ENCODE measurements at places on chromosomes 4 and X.

GRCh38 chr4:103996064-103996463 is 276.3 kb upstream of the TACR3 start:
- no peak for DNase-seq

GRCh38 chrX:31629195-31629594 is 557.4 kb upstream of the FTHL17 start:
- DNase-seq: no peak

- no peak for DNase-seq
These were observed 70.5 kb upstream of the TSPAN5 start for GRCh38 chr4:98728871-98729270.

DNA sequence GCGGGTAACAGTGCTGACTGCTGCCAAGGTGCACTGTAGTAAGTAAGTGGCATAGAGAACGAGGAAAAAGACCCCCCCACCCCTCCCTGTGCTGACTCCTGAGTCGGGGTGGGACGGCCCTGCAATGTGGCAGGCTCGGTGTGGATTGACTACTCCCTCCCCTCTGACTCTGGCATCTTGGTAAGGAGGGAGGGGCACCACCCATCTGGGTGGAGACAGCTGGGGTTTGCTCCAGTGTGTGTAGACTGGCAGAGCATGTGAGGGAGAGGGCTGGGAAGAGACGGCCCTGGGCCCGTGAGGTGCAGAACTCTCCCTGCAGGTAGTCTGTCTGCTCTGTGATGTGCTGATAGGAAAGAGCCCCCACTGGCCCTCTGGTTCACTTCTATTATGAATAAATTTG is 31.0 kb downstream of the NSG1 start:
- no peak for DNase-seq

- no peak for DNase-seq
These were observed 169.8 kb downstream of the BTC start for GRCh38 chr4:74624351-74625151.

GRCh38 chr4:188444500-188444899 is 305.3 kb downstream of the TRIML1 start:
- no peak for DNase-seq

- DNase-seq: no peak
These were observed 33.0 kb upstream of the TTC29 start for GRCh38 chr4:146978641-146979040.

DNA sequence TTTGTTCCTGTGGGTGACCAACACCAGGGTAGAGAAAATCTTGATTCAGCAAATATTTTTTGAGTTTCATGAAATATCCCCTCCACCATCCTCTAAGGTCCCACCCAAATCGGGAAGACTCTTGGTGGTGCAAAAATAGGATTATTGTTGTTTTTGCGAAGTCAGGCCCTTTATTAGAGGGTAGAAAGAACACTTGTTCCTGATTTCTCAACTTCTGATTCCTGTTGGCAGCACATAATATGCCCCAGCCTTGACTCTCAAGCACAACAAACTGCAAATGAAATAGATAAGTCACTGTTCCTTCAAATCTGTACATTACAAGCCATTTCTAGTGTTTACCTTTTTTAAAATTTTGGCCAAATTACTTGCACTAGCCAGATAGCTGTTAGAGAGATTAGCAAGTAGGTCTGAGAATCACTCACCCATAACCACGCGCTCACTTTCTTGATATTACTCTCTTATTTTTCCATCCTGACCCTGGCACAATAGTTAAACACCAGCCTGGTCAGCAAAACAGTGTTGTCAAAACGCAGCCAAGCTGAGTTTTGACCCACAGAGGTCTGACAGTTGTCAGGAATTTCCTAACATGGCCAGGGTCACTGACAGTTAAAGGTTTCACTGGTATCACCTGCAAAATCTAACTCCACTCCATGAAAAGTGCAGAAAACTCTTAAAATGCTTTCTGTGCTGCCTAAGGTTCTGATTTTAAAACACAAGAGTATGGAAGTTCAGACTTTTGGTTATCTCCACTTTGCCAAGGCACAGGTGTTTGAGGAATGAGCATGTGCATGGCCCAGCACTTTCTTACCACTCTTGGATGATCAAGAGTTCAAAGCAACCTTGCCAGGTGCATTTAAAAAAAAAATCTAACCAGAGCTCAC is 69.8 kb downstream of the RBM47 start:
- no peak for DNase-seq

DNA sequence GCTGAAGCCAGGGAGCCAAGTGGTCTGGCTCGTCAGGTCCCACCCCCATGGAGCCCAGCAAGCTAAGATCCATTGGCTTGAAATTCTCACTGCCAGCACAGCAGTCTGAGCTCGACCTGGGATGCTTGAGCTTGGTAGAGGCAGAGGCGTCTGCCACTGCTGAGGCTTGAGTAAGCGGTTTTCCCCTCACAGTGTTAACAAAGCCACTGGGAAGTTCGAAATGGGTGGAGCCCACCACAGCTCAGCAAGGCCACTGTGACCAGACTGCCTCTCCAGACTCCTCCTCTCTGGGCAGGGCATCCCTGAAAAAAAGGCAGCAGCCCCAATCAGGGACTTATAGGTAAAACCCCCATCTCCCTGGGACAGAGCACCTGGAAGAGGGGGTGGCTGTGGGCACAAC is 353.8 kb downstream of the NAP1L3 start:
- no peak for DNase-seq

- DNase-seq: no peak
These were observed 526.0 kb downstream of the CFAP47 start for GRCh38 chrX:36445566-36445965.

- no peak for DNase-seq
These were observed 280.8 kb upstream of the ZCCHC13 start for GRCh38 chrX:74023203-74023602.

- DNase-seq: no peak
These were observed 150.6 kb downstream of the GATB start for GRCh38 chr4:151610229-151610628.

GRCh38 chrX:9668537-9668936 is 97.1 kb downstream of the GPR143 start:
- no peak for DNase-seq

- no peak for DNase-seq
These were observed 335.8 kb upstream of the F9 start for GRCh38 chrX:139194571-139195280.

GRCh38 chr4:127006446-127006877 is 626.3 kb upstream of the INTU start:
- no peak for DNase-seq

- DNase-seq: no peak
These were observed 74.8 kb downstream of the TEX13C start for GRCh38 chrX:125394449-125394848.

DNA sequence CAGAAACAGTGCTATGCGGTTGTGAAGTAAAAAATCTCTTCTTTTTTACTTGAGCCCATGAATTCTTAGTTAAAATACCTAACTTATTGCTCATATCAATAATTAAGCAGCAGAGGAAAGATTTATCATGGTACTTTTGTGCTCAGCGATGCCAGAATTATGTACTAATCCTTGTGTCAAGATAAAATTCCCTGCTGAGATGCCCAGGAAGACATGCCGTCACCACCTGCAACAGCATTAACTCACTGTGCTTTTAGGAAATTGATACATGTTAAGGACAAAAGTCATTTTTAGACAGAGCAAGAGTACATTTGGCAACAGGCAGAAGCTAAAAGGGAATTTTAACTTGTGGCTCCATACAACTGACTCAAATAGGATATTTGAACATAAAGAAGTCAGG is 138.9 kb downstream of the NPNT start:
- no peak for DNase-seq

- no peak for DNase-seq
These were observed 41.4 kb downstream of the JADE3 start for GRCh38 chrX:46953597-46953996.

- DNase-seq: no peak
These were observed 52.8 kb downstream of the NOP14 start for GRCh38 chr4:2910409-2910808.

DNA sequence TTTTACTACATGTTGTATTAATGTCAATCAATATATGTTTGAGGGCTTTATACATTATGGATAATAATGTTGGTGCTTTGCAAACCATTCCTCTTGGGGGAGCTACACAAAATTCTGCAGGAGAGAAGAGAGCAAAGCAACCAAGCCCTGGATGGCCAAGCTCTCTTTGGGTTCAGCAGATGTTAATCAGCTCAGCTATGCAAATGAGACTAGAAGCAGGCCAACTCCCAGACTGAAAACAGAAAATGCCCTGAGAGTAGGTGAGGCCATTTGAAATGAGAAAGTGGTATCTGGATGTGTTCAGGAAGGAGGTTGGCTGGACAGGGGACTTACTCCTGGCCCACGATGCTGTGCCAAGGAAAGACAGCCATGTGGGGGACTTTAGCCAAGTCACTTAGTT is 387.0 kb downstream of the BCOR start:
- no peak for DNase-seq

GRCh38 chr4:86522349-86522748 is 71.8 kb upstream of the PTPN13 start:
- no peak for DNase-seq

DNA sequence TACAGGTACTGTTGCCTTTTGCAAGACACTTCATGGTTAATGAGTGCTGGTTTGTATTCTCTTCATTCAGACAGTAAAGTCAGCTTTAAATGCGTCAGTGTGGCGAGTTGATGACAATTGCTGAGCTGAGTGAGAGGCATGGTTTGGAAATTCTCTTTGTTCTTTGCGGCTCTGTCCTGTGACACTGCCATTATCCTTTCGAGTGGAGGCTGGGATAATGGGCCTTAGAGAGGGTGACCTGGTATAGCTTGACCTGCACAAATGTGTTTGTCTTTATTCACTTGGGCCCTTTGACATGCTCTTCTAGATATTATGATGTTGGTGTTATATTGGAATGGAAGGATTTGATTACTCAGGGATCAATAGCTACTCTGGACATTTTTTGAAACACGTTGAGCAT is 208.5 kb upstream of the FAT1 start:
- DNase-seq: no peak

- DNase-seq: no peak
These were observed 42.3 kb downstream of the NALF2 start for GRCh38 chrX:69546417-69546816.

GRCh38 chr4:2810388-2810787 is 17.5 kb downstream of the SH3BP2 start:
- no peak for DNase-seq

DNA sequence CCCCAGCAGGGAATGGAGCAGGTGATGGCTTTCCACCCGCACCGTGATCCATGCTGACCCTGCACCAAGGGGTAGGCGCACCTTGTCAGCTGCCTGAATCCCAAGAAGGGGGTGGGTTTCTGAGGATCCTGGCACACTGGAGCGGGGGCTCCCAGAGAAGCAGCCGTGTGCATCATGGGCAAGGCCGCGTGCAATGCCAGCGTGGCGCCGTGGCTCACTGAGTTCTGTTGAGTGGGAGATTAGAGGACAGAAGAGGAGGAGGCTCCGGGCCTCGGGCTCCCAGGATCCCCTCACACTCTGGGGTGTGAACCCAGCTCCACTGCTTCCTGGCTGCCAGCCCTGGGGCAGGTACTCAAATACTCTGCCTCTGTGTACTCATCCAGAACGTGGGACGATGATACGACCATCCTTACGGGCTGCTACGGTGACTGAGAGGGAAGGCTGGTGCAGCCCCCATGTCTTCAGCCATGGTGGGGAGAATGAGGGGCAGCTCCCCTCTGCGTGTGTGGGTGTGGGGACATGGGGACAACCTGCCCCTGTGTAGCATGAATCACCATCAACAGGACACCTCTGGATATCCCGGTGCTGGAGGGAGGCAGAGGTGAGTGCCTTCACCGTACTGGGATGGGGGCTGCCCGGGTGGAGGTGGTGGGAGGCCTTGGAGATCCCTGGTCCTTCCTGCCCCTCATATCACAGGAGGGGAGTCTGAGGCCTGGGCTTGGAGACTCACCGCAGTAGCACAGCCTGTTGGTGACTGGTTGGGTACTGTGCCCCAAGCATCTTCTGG is 52.6 kb downstream of the CPZ start:
- DNase-seq: no peak

- DNase-seq: no peak
These were observed 209.2 kb downstream of the GLUD2 start for GRCh38 chrX:121256647-121257046.

GRCh38 chrX:96551322-96551872 is 133.2 kb upstream of the DIAPH2 start:
- DNase-seq: no peak

- no peak for DNase-seq
These were observed 38.0 kb upstream of the PDK3 start for GRCh38 chrX:24426921-24427746.

DNA sequence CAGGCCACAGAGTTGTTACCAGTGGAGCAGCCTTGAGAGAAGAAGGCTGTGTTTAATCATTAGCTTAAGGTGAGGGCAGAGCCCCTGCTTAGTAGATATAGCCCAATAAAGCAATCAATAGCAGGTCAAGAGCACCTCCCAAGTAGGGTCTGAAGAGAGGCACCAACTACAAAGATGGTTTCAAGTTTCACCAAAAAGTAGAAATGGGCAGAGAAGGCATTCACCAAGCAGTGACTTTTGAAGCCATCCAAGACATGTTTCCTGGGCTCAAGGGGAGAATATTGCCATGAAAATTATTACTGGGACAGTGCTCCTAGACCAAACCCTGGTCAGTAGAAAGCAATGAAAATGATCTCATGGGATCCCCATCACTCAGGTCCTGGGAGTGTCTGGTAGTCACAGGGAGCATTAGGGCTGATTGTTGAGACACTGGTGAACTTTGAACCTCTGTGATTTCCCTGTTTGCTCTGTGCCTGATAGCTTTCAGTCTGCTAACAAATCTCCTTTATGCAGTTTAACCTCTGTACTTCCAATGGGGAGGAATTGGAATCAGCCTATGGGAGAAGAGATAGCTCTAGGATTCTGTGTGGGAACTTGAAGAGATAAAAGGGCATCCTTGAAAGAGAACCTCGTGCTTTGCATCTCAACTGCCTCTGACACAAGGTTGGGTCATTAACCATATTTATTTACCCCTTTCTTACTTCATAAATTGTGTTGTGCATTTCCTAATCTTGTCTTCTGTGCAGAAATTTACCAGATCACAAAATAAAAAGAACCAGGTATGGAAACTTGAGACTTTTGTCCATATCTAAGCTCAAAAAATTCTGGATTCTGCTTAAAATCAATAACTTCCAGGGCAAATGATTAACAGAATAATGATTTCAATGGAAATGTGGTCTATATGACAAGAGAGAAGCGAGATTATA is 9.3 kb upstream of the OTC start:
- no peak for DNase-seq
